ENCODE measurements at places on chromosomes 12 and 14. TPM values are rescaled to one million over a fixed set of nuclear protein-coding genes. Genes with fewer than 3 reads are reported as not detected.

BATF gene
- not detected for total RNA-seq

NUAK1 gene
- total RNA-seq: 73.6 TPM

REM2 gene
- 1.5 TPM for total RNA-seq

FAM222A gene
- total RNA-seq: 21.7 TPM

CLEC2B gene
- 7.8 TPM for total RNA-seq

HCFC2 gene
- 22.3 TPM for total RNA-seq

TAS2R42 gene
- total RNA-seq: not detected

DNA sequence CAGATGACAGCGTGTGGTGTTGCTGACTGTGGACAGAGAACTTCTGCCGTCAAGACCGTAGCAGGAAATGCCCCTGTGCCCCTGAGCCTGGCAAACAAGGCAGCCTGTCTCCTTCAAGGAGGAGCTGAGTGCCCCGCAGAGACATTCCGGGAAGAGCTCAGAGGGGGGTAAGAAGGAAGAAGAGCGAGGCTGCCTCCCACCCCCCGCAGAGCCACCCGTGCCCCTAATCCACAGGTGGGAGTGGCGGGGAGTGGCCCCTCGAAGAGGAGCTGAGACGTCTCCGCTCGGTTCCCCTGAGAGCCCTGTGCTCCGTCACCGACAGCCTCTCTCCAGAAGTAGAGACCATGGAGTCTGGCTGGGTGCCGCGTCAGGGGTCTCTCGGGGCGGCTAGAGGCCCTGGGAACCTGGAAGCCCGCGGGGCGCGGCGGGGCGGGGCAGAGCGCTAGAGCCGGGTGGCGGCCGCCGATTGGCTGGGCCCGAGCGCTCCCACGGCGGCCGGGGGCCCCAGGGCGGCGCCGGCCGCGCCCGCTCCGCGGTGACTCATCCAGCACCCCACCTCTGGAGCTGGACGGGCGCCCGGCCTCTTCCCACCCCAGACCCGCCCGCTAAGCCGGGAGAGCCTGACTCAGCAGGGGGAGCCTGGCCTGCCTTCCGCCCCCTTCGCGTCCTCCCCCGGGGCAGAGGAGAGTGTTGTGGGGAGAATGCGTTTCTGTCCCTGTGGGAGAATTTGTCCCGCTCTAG is 25.2 kb upstream of the KRT78 start:
- DNase-seq: no peak

DNA sequence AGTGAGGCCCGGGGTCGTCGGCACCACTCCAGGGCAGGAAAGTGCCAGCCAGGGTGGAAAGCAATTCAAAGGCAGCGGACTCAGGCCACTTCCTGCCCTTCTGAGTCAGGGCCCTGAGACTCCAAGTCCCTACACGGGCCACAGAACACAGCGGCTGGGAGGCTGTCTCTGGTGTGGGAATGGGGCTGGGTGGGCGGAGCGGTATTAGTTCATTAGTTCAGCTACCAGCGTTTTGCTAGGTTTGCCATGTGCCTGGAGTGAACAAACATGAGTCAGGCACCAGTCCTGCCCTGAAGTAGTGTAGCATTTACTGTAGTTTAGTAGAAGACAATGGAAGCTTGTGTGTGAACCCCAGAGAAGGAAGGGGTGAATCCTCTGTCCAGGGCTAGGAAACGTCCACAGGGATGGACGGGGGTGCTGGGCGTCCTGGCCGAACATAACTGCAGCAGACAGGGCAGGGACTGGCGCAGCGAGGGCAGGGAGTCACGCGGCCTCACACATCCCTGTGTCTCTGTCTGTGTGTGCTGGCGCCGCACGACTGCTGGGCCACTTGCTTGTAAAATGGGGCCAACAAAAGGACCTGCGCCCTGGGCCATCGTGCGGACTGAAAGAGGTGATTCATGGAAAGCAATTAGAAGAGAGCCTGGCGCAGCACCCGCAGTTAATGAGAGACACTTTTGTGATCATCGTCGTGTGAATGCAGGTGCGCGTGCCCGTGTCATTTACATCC is 186.4 kb upstream of the PRMT8 start:
- DNase-seq: no peak

DNA sequence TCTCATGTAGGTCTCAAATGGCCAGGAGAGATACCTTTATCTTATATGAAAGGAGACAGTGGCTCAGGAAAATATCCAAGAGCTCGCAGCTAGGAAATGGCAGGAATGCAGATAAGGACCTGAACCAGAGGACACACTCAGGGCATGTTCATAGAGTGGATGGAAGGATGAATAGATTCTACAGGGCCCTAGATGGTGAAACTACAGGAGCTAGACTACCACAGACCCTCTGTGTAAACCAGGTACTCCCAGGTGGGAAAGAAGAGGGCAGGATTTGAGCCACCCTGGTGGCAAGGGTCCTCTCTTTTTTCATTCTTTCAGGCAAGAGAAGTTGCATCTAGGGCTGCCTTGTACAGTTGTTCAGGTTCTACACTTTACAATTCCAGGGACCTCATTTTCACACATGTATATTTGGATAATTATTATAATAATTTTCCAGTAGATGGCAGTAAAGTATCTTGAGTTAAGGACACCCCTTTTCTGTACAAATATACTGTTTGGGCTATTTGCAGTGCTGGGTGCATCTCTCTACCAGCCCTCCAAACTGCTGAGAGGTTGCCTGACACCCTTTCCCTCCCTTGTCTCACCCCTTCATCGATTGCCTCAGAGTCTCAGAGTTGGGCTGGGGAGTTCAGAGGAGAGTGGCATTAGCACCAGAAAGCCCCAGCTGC is 10.5 kb upstream of the ZDHHC22 start:
- no peak for DNase-seq

DNA sequence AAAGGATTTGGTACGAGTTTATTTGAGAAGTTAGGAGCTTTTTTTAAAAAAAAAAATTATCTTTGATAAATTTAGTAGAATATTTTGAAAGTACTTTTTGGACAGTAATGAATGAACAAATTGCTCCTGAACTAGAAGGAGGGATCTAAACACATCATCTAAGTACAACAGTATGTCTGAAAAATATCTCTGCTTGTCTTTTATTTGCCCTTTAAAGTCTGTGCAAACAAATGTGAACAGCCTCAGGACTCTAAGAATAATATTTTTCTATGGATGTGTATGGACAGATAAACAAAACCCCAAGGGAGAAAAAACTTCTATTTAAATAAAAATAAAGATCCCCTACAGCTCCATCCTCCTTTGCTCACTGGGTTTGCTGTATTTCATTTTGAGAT is 19.5 kb downstream of the FBXL14 start:
- DNase-seq: no peak

- no peak for DNase-seq
Observed at GRCh38 chr14:53957739-53958138, 1.1 kb upstream of the BMP4 start.

DNA sequence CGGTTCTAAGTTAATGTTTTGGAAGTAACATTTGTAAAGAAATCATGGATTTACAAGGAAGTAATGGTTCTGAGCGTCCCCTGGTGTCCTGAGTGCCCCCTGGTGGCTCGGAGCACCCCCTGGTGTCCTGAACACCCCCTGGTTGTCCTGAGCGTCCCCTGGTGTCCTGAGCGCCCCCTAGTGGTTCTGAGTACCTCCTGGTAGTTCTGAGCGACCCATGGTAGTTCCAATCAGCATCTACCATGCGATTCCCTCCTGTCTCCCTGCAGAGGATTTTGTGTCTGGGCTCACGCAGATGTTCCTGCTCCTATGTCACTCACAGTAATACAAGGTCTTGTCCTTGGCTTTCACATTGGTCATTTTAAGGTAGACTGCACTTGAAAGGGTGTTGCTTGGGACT is 1352.9 kb downstream of the TMEM121 start:
- DNase-seq: no peak

DNA sequence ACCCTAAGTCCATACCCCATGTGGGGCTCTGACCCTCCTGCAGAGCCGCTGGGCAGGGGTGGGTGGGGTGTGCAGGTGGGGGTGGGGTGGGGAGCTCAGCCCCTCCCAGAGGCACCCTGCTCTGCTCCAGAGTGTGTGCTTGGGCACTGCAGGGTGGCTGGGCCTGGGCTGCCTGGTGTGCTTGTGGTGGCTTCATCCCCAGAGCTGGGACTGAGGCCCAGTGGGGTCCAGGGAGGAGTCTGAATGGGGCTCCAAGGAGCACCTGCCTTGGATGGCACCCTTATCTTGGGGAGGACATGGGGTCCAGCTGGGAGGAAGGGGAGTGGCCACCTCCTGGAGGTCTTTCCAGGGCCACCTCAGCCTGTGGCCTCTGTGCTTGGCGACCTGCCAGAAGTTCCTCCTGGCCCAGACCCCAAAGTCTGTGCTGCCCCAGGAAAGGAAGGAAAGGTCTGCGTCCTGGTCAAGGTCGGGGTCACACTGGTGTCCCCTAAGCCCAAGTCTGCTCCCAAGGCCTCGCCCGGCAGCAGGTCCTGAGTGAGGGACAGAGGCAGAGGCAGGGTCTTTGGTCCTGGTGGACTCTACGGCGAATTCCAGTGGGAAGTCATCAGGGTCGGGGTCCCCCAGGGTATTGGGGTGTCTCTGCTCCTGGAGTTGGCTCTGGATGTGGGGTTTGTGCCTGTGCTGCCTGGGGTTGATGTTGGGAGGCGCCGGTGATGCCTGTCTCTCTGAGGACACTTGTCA is 373.4 kb downstream of the TMEM121 start:
- DNase-seq: no peak

- DNase-seq: no peak
Observed at GRCh38 chr14:99179506-99179905, 92.5 kb downstream of the BCL11B start.

GRCh38 chr14:59107819-59108218 is 80.6 kb upstream of the DAAM1 start:
- no peak for DNase-seq

DNA sequence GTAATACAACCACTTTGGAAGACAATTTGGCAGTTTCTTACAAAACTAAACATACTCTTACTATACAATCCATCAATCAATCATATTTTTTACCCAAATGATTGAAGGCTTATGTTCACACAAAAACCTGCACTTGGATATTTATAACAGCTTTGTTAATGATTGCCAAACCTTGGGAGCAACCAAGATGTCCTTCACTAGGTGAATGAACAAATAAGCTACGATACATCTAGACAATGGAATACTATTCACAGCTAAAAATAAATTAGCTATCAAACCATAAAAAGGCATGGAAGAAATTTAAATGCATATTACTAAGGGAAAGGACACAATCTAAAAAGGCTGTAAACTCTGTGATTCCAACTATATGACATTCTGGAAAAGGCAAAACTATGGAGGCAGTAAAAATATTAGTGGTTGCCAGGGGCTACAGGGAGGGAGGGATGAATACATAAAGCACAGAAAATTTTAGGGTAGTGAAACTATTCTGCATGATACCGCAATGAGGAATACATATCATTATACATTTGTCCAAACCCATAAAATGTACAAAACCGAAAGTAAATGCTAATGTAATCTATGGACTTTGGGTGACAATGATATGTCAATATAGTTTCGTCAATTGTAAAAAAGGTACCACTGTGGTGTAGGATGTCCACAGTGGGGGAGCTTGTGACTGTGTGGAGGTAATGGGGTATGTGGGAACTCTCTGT is 70.5 kb downstream of the GPR65 start:
- no peak for DNase-seq

- no peak for DNase-seq
Observed at GRCh38 chr12:51960890-51961289, 9.4 kb downstream of the ACVR1B start.

- DNase-seq: no peak
Observed at GRCh38 chr12:118541934-118542333, 165.6 kb downstream of the SUDS3 start.

DNA sequence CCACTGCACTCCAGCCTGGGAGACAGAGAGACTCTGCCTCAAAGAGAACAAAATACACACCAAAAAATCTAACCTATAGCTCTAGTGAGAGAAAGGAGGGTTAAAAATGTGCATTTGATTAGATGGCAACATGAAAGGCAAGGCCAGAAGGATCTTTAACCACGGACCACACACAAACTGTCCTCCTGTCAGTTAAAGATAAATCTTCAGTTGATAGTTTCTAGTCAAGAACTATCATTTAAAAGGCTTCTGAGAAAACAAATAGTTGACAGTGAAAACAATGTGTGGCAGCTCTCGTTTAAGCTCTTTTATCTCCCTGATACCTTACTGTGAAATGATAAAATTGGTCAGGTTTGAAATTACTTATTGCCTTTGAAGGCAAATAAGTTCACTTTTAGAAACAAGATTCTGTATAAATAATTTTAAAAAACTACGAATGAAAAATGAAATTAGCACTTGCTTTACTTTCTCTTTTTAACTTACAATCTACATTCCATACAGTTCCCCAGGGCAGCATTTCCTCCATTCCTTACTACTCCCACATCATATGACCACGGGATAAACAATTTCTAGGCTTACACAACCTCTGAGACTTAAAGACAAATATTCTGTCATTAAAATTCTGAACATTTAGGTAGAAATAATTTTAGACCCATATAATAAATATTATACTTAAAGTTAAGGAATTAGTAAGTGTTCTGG is 71.4 kb upstream of the GNPNAT1 start:
- no peak for DNase-seq

DNA sequence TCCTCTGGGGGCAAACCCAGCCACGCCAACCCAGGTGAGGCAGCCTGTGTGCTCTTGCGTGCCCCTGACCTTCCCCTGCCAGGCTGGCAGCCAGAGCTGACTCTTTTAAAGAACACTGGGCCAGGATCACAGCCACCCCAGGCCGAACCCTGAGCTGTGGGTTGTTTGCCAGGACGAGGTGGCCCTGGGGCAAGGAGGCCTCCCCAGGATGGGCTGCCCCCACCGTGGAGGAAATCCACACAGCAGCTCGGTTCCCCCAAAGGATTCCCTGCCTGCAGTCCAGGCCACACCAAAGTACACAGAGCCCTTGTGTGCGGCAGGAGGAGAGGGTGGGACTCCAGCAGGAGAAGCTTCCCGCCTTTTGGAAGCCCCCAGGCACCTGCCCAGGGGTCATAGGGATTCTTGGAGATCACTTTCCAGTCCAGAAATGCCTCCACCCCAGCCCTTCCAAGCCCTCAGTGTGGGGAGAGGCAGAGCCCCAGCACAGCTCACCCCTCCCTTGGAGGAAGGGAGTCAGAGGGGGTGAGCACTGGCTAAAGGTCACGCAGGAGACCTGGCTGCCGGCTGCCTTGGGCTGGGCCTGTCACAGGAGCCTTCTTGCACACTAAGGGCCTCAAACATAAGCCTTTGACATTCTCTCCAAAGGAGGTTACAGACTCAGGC is 115.6 kb downstream of the CALM1 start:
- DNase-seq: no peak

- DNase-seq: no peak
Observed at GRCh38 chr14:101889366-101889765, 75.0 kb upstream of the DYNC1H1 start.
